Kidney tubule cell (primary cell): ENCODE measurements at places on chromosomes 12 and 14.

GRCh38 chr12:43095669-43096280 lies 456.2 kb downstream of the ADAMTS20 start:
- DNase-seq, result no peak

- peak; percentile 74 for DNase-seq
Observed at GRCh38 chr14:78022059-78022458, 148.1 kb upstream of the NRXN3 start.

DNA sequence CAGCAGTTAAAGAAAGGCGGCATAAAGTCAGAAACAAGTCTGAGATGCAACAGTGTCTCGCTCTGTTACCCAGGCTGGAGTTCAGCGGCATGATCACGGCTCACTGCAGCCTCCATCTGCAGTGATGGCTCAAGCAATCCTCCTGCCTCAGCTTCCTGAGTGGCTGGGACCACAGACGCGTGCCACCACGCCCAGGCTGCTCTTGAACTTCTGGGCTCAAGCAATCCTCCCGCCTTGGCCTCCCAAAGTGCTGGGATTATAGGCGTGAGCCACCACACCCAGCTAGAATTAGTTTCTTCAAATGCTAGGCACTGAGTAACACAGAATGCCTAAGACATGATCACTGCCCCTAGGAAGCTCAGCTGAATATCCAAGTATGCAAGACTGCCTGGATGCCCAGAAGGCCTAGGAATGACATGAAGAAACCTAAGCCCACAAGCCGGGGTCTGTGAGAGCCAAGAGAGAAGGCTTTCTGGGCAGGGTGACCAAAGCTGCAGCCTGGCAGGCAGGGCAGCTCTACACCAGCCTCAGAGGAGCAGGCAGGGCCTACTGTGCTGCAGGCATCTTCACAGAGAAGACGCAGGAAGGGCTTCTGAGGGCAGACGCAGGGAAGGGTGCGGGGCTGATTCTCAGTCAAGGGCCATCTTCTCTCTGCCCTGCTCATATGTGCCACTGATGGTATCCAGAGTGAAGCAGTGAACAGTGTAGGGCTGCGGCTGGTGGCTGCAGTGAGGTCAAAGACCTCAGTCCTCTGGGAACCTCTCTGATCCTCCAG lies 4.3 kb upstream of the PPP2R5C start:
- DNase-seq, result no peak

DNA sequence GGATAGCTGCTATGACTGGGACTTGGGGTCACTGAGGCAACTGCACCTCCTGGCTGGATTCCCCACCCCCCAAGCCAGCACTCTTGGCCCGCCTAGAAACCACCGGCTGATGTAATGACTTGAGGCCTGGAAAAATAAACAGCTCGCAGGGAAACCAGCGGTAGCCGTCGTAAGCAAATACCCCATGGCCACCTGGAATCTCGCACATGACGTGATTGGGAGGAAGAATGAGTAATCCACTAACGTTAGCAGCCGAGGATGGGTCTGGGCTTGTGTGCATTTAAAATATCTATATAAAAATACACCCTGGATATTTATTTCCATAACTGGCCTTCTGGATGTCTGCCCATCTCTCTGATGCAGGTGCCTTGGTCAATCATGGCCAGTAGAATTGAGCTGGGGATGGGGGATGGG lies 120.1 kb downstream of the SMOC1 start:
- peak; percentile 96 for DNase-seq

- peak; percentile 26 for DNase-seq
Observed at GRCh38 chr14:92507174-92507768, 6.3 kb upstream of the RIN3 start.

DNA sequence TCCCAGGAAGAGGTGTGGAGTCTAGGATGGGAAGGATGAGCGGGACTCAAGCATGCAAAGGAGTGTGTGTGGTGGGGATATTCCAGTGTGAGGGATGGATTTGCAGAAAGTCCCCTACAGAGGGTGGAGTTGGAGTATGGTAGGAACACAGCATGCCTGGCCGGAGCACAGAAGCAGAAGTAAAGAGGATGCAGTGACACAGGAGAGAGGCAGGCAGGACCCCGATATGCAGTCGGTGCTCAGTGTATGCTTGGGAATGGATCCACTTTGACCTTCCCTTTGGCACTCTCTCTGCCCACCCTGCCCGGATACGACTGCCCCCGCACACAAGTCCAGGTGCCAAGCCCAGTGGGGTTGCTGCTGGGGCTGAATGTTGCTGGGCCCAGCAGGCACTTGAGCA lies 21.3 kb downstream of the WSCD2 start:
- DNase-seq, result no peak

- no peak for DNase-seq
Observed at GRCh38 chr14:29865299-29865698, 62.3 kb downstream of the PRKD1 start.

- no peak for DNase-seq
Observed at GRCh38 chr12:81022531-81022930, 55.3 kb upstream of the ACSS3 start.
